ENCODE measurements at places on chromosomes 13 and 19. TPM values are rescaled to one million over a fixed set of nuclear protein-coding genes. Genes with fewer than 3 reads are reported as not detected.

PIK3R2 gene
- 135 TPM for total RNA-seq

DNA sequence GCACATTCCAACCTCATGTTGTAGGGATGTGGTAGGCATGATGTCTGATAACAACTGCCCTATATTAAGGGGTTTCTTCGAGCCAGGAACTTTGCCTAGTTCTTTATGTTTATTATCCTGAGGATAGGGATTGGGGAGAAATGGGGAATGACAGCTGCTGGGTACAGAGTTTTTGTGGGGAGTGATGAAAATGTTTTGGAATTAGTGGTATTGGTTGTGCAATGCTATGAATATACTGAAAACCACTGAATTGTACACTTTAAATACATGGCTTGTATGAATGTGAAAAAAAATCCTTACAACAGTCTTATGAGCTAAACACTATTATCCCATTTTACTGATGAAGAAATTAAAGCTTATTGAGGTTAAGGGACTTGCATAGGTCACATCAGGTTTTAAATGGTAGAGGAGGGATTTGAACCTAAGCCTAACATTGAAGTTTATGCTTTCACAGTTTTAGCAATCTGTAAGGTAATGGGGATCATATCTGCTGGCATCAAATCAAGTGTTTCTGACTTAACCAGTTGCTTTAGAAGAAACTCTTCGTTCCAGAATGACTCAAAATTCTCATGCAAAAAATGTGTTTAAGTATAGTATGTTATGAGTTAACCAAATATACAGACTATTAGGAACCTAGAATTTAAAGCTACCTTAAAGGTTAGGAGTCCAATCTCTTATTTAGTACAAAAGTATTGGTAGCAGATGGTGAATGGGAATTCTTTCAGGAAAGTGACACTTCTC lies 61.4 kb downstream of the ERCC5 start:
- H3K4me1 ChIP-seq = no peaks in the 10 kb centered on the region
- no peak overlapping the region for H3K4me3 ChIP-seq
- no peaks in the 10 kb centered on the region for H3K36me3 ChIP-seq
- no peak overlapping the region for H3K27ac ChIP-seq
- DNase-seq = no peak

IGFL1 gene
- total RNA-seq = not detected

DNA sequence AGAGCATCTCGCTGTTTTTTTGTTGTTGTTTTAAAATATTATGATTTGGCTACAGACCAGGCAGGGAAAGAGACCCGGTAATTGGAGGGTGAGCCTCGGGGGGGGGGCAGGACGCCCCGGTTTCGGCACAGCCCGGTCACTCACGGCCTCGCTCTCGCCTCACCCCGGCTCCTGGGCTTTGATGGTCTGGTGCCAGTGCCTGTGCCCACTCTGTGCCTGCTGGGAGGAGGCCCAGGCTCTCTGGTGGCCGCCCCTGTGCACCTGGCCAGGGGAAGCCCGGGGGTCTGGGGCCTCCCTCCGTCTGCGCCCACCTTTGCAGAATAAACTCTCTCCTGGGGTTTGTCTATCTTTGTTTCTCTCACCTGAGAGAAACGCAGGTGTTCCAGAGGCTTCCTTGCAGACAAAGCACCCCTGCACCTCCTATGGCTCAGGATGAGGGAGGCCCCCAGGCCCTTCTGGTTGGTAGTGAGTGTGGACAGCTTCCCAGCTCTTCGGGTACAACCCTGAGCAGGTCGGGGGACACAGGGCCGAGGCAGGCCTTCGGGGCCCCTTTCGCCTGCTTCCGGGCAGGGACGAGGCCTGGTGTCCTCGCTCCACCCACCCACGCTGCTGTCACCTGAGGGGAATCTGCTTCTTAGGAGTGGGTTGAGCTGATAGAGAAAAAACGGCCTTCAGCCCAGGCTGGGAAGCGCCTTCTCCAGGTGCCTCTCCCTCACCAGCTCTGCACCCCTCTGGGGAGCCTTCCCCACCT lies 183.3 kb downstream of the KDM4B start:
- H3K4me3 ChIP-seq = no peak overlapping the region
- no peak for DNase-seq
- H3K36me3 ChIP-seq = no peaks in the 10 kb centered on the region
- H3K4me1 ChIP-seq = no peaks in the 10 kb centered on the region
- no peaks in the 10 kb centered on the region for H3K27me3 ChIP-seq
- H3K27ac ChIP-seq = no peak overlapping the region

GPR183 gene
- total RNA-seq = 14.6 TPM

DNA sequence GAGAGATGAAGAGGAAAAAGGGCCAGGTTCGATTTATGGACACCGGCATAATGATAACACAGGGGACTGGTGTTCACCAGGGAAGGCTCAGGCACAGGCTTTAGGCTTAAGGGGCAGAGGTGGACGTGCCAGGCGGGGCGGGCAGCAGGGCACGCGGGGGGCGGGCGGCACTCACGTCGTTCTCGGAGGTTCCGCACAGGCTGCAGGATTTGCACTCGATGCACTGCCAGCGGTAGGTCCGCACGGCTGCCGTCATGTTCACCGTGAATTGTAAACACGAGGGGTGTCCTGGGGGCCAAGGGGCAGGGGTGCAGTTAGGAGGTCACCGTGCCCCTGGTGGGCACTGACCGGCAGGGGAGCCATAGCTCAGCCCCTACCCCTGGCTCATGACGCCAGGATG lies 10.6 kb downstream of the DPF1 start:
- H3K4me1 ChIP-seq = peaks cover 11% of the 10 kb centered on the region
- no peak overlapping the region for H3K4me3 ChIP-seq
- no peak for DNase-seq
- no peaks in the 10 kb centered on the region for H3K36me3 ChIP-seq
- no peak overlapping the region for H3K27ac ChIP-seq
- peaks cover 59% of the 10 kb centered on the region for H3K27me3 ChIP-seq

ARL11 gene
- total RNA-seq = not detected

GRCh38 chr19:17289489-17289888 lies 7.8 kb downstream of the ANKLE1 start:
- H3K36me3 ChIP-seq = no peaks in the 10 kb centered on the region
- peak; percentile 71 for DNase-seq
- H3K27ac ChIP-seq = no peak overlapping the region
- no peaks in the 10 kb centered on the region for H3K27me3 ChIP-seq
- no peak overlapping the region for H3K4me3 ChIP-seq

GRCh38 chr13:56352901-56353300 lies 787.8 kb upstream of the PRR20A start:
- H3K4me3 ChIP-seq = no peak overlapping the region
- H3K36me3 ChIP-seq = no peaks in the 10 kb centered on the region
- H3K4me1 ChIP-seq = no peaks in the 10 kb centered on the region

ICAM4 gene
- not detected for total RNA-seq

MCF2L gene
- 101 TPM for total RNA-seq

DNA sequence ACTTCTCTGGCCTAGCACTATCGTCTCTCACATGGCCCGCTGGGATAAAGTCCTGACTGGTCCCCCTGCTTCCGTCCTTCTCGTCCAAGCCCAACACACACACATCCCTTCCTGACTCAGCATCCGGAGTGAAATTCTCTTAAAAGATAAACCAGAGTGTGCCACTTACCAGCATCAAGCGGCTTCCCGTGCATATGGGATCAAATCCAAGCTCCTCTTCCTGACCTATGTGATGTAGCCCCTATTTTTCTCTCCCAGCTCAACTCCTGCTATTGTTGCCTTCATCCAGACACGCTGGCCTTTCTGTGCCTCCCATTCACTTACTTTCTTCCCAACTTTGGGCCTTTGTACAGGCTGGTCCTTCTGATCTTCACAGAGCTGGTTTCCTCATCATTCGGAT lies 530.4 kb downstream of the DIAPH3 start:
- no peaks in the 10 kb centered on the region for H3K27me3 ChIP-seq
- H3K4me3 ChIP-seq = no peak overlapping the region
- no peaks in the 10 kb centered on the region for H3K4me1 ChIP-seq
- H3K27ac ChIP-seq = no peak overlapping the region
- H3K36me3 ChIP-seq = no peaks in the 10 kb centered on the region
- no peak for DNase-seq

DNA sequence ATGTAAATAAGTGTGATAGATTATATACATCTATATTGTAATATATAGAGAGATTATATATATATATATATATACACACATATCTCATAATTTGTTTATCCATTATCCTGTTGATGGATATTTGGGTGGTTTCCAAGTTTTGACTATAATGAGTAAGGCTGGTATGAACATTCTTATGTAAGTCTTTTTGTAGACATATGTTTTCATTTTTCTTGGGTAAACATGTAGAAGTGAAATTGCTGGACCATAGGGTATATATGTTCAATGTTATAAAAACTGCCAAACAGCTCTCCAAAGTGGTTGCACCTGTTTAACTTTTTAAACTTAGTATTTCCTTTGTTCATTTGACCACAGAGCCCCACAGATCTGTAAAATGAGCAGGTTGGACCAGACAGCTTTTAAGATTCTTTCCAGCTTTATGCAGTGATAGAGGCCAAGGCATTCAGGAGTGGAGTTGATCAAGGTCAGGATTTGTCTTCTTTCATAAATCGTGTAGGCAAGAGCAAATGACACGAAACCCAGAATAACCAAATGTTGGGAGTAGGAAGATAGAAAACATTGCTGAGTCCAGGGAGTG lies 21.7 kb upstream of the KATNAL1 start:
- no peak overlapping the region for H3K27ac ChIP-seq
- H3K36me3 ChIP-seq = no peaks in the 10 kb centered on the region
- H3K4me3 ChIP-seq = no peak overlapping the region
- no peaks in the 10 kb centered on the region for H3K4me1 ChIP-seq

ZNF607 gene
- 2.4 TPM for total RNA-seq

DNA sequence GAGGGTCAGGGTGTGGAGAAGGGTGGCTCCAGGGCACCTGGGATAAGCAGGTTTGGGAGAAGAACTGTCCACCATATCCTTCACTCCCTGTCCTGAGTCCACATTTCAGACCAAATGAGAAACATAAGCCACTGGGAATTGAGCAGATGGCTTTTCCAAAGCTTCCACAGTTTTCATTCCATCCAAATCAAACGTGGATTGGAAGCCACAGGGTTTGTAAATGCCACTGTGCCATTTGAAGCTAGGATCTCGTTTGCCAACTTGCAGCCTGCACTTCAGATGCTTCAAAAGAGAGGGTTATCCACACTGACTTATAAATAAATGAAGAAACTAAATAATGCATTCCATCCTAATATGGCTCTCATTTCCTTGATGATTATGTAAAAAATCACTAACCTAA lies 81.5 kb downstream of the UQCRFS1 start:
- H3K27me3 ChIP-seq = no peaks in the 10 kb centered on the region
- DNase-seq = no peak
- H3K4me1 ChIP-seq = no peaks in the 10 kb centered on the region
- H3K4me3 ChIP-seq = no peak overlapping the region

DNA sequence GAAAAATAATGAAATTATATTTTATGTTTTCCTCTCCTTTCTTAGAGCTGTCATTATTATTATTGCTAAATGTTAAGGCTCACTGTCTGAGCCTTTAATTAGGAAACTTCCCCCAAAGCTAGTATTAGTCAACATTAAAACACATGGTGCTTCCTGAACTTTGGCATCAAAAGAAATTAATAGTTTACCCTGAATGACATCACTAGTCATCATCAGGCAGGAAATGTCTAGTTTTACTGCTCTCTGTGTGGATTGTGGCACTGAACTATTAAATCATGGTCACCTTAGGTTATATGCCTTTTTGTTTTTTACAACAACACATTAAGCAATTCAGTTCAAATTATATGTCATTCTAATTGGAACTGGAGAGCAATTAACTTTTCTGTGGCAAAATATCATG lies 595.5 kb downstream of the SLITRK1 start:
- no peak overlapping the region for H3K4me3 ChIP-seq
- no peak overlapping the region for H3K27ac ChIP-seq
- no peaks in the 10 kb centered on the region for H3K27me3 ChIP-seq
- H3K4me1 ChIP-seq = no peaks in the 10 kb centered on the region
- no peak for DNase-seq
- H3K36me3 ChIP-seq = no peaks in the 10 kb centered on the region

PPM1N gene
- 4.3 TPM for total RNA-seq

CCL25 gene
- total RNA-seq = not detected

CGB3 gene
- not detected for total RNA-seq

- no peak for DNase-seq
- H3K27ac ChIP-seq = peak overlapping the region; percentile 82
- no peaks in the 10 kb centered on the region for H3K27me3 ChIP-seq
- H3K36me3 ChIP-seq = peaks cover 5% of the 10 kb centered on the region
- peak overlapping the region; percentile 89 for H3K4me3 ChIP-seq
- peaks cover 14% of the 10 kb centered on the region for H3K4me1 ChIP-seq
Measured at GRCh38 chr19:7516333-7516732, 430 bp downstream of the ZNF358 start.

DNA sequence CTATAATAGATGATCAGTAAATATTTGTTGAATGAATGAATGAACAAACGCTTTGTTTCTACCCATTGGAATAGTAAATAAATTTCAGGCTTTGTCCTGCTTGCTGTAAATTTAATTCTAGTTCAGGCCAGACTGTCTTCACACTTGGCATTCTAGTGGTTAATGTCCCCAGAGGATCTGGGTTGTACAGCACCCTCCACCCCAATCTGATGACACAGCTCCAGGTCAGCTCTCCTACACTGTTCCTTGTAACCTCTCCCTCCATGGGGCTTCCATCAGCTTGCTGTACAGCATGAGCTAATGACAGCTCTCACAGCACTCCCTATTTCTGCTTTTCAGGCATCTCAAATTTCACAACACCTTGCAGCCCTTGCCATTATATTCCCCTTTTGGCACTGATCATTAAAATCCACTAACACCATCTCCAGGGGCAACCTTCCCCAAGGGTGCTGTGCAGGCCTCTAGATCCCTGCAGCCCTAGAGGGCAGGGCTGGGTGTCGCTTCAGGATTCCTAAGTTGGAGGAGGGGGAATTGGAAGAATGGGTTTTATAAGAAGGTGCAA lies 12.7 kb upstream of the KL start:
- H3K36me3 ChIP-seq = no peaks in the 10 kb centered on the region
- DNase-seq = no peak
- H3K27me3 ChIP-seq = no peaks in the 10 kb centered on the region
- H3K27ac ChIP-seq = no peak overlapping the region
- no peaks in the 10 kb centered on the region for H3K4me1 ChIP-seq
- no peak overlapping the region for H3K4me3 ChIP-seq

- DNase-seq = no peak
- H3K27me3 ChIP-seq = no peaks in the 10 kb centered on the region
- no peaks in the 10 kb centered on the region for H3K36me3 ChIP-seq
- H3K4me1 ChIP-seq = no peaks in the 10 kb centered on the region
- no peak overlapping the region for H3K27ac ChIP-seq
Measured at GRCh38 chr13:102237230-102237629, 164.6 kb downstream of the FGF14 start.

DNA sequence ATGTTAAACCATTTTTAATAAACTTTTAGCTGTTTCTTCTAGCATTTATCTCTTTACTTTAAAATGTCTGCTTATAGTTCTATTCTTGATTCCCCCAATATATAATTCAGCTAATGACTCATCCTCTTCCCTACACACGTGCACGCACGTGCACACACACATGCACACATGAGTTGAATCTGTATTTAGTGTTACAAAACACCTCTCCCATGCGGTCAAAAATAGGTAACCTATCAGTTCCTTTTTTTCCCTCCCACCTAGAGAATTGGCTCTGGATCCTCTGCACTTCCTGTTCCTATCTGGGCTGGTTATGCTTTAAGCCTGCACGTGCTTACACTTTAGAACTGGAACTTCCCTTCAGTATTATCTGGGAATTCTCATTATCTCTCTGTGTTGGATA lies 144.1 kb downstream of the PAN3 start:
- DNase-seq = no peak
- no peaks in the 10 kb centered on the region for H3K27me3 ChIP-seq
- H3K4me3 ChIP-seq = no peak overlapping the region
- H3K27ac ChIP-seq = no peak overlapping the region
- H3K4me1 ChIP-seq = no peaks in the 10 kb centered on the region
- H3K36me3 ChIP-seq = peaks cover 40% of the 10 kb centered on the region

GPALPP1 gene
- total RNA-seq = 30.3 TPM

Measured in transverse colon (tissue), 4 donors.